MCF 10A (cell line): ENCODE measurements at places on chromosomes 7 and 10. TPM values are rescaled to one million over a fixed set of nuclear protein-coding genes. Genes with fewer than 3 reads are reported as not detected.
A peak's percentile ranks its signal among the peaks of the same experiment; 100 is the strongest.

DNA sequence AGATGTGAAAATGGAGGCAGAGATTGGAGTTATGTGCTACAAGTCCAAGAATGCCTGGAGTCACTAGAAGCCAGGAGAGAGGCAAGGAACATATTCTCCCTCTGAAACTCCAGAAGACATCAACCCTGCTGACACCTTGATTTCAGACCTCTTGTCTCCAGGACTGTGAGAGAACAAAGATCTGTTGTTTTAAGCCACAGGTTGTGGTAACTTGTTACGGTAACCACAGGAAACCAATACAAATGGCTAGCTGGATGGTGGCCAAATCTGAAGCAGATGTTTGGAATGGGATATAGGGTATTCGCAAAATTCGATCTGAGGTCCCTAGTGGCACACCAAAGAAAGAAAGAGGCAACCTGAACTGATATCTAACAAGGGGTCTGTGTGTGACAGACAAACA lies 129.0 kb downstream of the HERPUD2 start:
- peaks cover 25% of the 10 kb centered on the region for H3K27me3 ChIP-seq
- H3K27ac ChIP-seq = no peak overlapping the region
- no peaks in the 10 kb centered on the region for H3K4me1 ChIP-seq
- no peaks in the 10 kb centered on the region for H3K36me3 ChIP-seq
- no peak overlapping the region for H3K4me3 ChIP-seq

- DNase-seq = peak; percentile 17
- peaks cover 14% of the 10 kb centered on the region for H3K4me1 ChIP-seq
- no peak overlapping the region for H3K4me3 ChIP-seq
- peaks cover 4% of the 10 kb centered on the region for H3K36me3 ChIP-seq
Measured at GRCh38 chr10:118922226-118922625, 107.3 kb upstream of the NANOS1 start.

DNA sequence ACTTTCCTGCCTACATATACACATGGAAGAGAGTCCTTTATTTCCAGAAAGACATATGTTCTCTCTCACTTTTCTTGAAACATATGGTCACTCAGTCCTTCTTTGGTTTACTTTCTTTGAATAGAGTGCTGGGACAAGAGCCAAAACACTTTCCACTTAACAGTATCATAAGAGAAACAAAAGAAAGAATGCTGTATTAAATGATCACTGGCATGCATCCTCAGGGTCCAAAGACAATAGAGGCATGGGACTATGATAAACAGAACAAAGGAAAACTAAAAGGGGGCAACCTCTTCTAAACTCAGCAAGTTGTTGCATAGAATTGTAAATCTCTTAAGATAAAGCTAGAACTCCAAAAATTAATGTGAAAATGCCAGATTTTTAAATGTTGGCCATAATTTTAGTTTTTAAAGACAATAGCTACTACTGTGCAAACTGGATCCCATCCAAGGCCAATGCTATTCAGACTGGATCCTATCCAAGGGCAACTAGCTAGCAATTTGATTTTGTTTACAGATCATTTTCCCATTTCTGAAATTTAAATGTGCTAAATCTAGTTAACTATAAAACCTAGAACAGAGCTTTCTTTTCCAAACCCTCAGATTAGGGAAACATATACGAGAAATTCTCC lies 687.5 kb downstream of the SORCS3 start:
- peak; percentile 6 for DNase-seq
- no peaks in the 10 kb centered on the region for H3K27me3 ChIP-seq
- no peak overlapping the region for H3K27ac ChIP-seq
- no peak overlapping the region for H3K4me3 ChIP-seq
- no peaks in the 10 kb centered on the region for H3K4me1 ChIP-seq

DNA sequence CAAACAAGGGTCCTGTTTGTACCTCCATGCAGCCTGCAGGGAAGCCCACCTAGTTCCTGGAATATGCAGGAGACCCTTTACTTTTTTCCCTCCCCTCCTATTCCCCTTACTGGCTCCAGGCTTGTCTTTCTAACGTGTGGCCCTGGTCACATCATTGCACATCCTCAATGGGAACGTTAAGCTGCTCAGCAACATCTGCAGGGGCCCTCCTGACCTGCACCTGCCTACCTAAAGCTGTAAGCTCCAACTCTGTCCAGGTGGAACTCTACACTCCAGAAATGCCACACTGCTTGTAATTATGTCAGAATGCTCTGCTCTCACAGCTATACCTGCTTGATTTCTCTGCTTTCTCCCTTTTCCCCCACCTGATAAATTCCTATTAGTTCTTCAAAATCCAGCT lies 72.1 kb downstream of the ARMC3 start:
- peaks cover 72% of the 10 kb centered on the region for H3K27me3 ChIP-seq
- no peak overlapping the region for H3K27ac ChIP-seq
- no peak overlapping the region for H3K4me3 ChIP-seq
- no peaks in the 10 kb centered on the region for H3K4me1 ChIP-seq

- H3K4me1 ChIP-seq = no peaks in the 10 kb centered on the region
- peak; percentile 8 for DNase-seq
- H3K36me3 ChIP-seq = no peaks in the 10 kb centered on the region
Measured at GRCh38 chr7:15571301-15571878, 9.6 kb upstream of the AGMO start.

DNA sequence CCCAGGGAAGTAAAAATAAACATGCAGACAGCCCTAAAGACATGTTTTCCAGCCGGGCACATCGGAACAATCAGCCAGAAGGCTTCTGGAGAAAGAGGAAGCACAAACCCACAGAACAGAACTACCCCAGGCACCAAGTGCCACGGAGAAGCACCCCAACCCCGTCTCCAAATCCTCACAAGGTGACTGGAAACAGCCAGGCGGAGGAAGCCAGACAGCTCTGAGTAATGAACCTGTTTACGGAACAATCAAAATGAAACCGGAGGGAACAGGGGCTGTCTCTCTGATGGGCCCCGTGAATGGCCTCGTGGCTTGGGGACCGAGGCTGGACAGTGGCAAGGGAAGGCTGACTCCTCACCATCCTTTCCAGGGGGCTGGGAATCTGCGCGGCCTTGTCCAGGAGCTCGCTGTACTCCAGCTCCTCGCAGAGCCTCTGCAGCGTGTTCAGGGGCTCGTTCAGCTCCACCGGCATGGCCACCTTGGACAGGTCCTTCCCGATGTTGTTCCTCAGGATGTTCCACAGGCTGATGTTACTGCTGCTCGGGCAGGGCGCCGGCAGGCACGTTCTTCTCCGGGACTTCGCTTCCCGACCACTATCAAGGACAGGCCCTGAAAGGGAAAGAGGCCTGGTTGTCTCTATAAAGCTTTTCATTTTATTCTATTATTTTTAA lies 77.0 kb upstream of the GSDME start:
- peaks cover 42% of the 10 kb centered on the region for H3K36me3 ChIP-seq
- no peak overlapping the region for H3K27ac ChIP-seq
- no peak overlapping the region for H3K4me3 ChIP-seq

- no peak for DNase-seq
- H3K4me1 ChIP-seq = peaks cover 15% of the 10 kb centered on the region
- H3K27me3 ChIP-seq = no peaks in the 10 kb centered on the region
- H3K36me3 ChIP-seq = peaks cover 69% of the 10 kb centered on the region
- H3K4me3 ChIP-seq = no peak overlapping the region
Measured at GRCh38 chr10:119112056-119112455, 8.1 kb downstream of the DENND10 start.

DNA sequence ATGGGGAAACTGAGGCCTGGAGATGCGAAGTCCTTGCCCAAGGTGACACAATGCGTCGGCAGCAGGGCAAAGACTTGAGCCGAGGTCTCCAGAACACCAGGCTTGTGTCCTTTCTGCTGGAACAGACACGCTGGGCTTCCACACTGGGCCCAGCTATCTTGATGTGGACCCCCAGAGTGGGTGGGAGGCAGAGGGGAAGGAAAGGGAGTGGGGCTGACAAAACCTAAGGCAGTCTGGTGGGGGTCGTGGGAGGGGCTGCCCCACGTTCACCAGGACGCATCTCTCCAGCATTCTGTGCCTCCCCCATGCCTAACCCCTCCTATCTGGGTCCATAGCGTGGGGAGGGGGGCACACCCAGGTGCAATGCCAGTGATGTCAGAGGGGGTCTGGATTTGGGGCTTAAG lies 38.1 kb downstream of the PPIF start:
- no peak for DNase-seq
- no peak overlapping the region for H3K27ac ChIP-seq
- H3K36me3 ChIP-seq = peaks cover 7% of the 10 kb centered on the region
- no peaks in the 10 kb centered on the region for H3K27me3 ChIP-seq
- H3K4me3 ChIP-seq = no peak overlapping the region

DNA sequence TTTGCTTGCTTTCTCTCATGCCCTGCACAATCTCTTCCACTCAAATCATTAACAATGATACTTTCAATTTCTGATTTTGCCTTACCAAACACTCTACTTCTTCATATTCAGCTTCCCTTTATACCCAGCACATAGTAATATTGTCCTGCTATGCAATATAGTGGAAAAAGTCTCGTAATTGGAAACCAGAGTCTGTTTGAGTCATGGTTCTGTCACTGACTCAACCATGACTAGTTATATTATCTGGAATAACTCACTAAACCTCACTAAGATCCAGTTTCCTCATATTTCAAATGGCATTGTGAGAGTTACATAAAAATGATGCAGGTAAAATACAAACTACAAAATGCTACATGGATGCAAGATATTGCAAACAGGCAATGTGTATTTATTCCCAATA lies 98.5 kb upstream of the LRRTM3 start:
- H3K36me3 ChIP-seq = no peaks in the 10 kb centered on the region
- peaks cover 7% of the 10 kb centered on the region for H3K4me1 ChIP-seq
- H3K4me3 ChIP-seq = no peak overlapping the region
- H3K27ac ChIP-seq = no peak overlapping the region
- peak; percentile 51 for DNase-seq
- no peaks in the 10 kb centered on the region for H3K27me3 ChIP-seq

DNA sequence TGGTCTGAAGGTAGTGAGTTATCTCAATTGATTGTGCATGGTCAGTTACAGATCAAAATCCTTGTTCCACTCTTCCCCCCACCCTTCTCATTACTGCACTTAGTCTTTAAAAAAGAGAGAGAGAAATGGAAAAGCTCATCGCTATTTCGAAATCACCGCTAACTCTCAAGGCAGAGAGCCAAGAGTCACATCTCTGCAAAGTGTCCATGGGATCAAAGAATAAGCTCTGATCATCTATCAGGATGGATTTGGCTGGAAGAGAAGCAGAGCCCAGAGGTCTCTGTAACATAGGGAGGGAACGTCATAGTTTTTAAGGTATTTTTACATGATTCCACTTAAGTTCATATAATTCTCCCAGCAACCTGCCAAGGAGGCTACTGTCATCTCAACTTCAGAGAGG lies 30.0 kb upstream of the MYH16 start:
- no peaks in the 10 kb centered on the region for H3K27me3 ChIP-seq
- H3K27ac ChIP-seq = no peak overlapping the region
- no peaks in the 10 kb centered on the region for H3K4me1 ChIP-seq
- no peak overlapping the region for H3K4me3 ChIP-seq
- DNase-seq = no peak

GRCh38 chr7:13912715-13913278 lies 76.7 kb downstream of the ETV1 start:
- no peak overlapping the region for H3K4me3 ChIP-seq
- H3K27me3 ChIP-seq = no peaks in the 10 kb centered on the region
- H3K27ac ChIP-seq = no peak overlapping the region
- peaks cover 7% of the 10 kb centered on the region for H3K36me3 ChIP-seq
- DNase-seq = no peak

- DNase-seq = peak; percentile 68
- no peak overlapping the region for H3K27ac ChIP-seq
- no peaks in the 10 kb centered on the region for H3K36me3 ChIP-seq
- peaks cover 11% of the 10 kb centered on the region for H3K4me1 ChIP-seq
- H3K27me3 ChIP-seq = no peaks in the 10 kb centered on the region
Measured at GRCh38 chr7:34091321-34091917, 186.1 kb downstream of the BMPER start.

DNA sequence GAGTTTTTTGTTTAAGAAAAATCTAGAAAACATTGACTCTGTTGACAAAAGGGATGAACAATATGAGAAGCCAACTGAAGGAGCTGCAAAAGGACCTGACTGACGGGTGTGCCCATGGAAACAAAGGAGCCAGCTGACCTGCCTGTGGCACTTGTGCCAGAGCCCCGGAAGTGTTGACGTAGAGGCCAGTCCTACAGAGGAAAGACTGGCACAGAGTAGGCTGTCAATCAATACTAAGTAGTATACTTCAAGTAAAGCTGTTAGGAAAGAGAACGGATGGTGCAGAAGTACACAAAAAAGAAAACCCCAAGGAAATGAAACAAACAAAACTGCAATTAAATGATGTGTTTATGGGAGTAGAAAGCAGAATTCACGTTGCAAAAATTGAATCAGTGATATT lies 19.0 kb upstream of the ABI1 start:
- no peaks in the 10 kb centered on the region for H3K36me3 ChIP-seq
- DNase-seq = peak; percentile 70
- H3K4me3 ChIP-seq = no peak overlapping the region
- H3K27ac ChIP-seq = no peak overlapping the region

GRCh38 chr10:119755446-119755845 lies 29.6 kb downstream of the INPP5F start:
- no peaks in the 10 kb centered on the region for H3K27me3 ChIP-seq
- no peak overlapping the region for H3K4me3 ChIP-seq
- H3K27ac ChIP-seq = no peak overlapping the region

DNA sequence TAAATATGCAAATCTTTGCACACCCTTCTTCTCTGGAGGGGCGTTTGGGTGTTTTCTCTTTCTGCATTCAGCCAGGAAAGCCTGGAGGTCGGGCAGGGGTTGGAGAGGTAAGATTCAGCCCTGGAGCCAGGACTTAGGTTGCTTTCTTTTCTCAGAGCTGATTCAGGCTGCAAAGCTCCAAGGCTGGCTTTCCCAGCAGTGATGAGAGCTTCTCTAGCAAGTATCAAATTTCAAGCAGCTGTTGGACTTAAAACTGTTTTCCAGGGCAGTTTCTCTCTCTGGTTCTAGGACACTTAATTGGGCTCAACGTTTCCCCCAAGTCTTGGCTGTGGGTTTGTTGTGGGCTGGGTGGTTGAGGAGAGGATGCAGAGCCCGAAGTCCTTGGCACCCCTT lies 608 bp downstream of the AKR1B10 start:
- H3K4me1 ChIP-seq = peaks cover 39% of the 10 kb centered on the region
- no peaks in the 10 kb centered on the region for H3K27me3 ChIP-seq

The NCF1 gene
- total RNA-seq = not detected in 2 replicates

The PLEKHS1 gene
- not detected in 2 replicates for total RNA-seq

The RSU1 gene
- 50.5 and 54.4 TPM in 2 replicates for total RNA-seq

The POU6F2 gene
- total RNA-seq = 0.19 and 0.25 TPM in 2 replicates

The ELAPOR2 gene
- 16.3 and 21.3 TPM in 2 replicates for total RNA-seq

The ZNF511 gene
- 28.9 and 42.7 TPM in 2 replicates for total RNA-seq

The OPALIN gene
- total RNA-seq = not detected in 2 replicates

The PRKAR2B gene
- 0.15 TPM in 1 of 2 replicates, not detected in the other for total RNA-seq

The CPA2 gene
- total RNA-seq = not detected in 2 replicates

The KIF11 gene
- total RNA-seq = 21.3 and 27.3 TPM in 2 replicates

The SLC39A12 gene
- not detected in 2 replicates for total RNA-seq

The TMEM273 gene
- total RNA-seq = not detected in 2 replicates
